ENCODE measurements at places on chromosomes 12 and 14.

GRCh38 chr12:57027805-57028153 lies 11.4 kb upstream of the TAC3 start:
- DNase-seq = no peak

GRCh38 chr14:102187568-102188001 lies 47.9 kb downstream of the WDR20 start:
- no peak for DNase-seq

GRCh38 chr14:95662376-95663186 lies 23.6 kb upstream of the TCL1B start:
- DNase-seq = no peak

DNA sequence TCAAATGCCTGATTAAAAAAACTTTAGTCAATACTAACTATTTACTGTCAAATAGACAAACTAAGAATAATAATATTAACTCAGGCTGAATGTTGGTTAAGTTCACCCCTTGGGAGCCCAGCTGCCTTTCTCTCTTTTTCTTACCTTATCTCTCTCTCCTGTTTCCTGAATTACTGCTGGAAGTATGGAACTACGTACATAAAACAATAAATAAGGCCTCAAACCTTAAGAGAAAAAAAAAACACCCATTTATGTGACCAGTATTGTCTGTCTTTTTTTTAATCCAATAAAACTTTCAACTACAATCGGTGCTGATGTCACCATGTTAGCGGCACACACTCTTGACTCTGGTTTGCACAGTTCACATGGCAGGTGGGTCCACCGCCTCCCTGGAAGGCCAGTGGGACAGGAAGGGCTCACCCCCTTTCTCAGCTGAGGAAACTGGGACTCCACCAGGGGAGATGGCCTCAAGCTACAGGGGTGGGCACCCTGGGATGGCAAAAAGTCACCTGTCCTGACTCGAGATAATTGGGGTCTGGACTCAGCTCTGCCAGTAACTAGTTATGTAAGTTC lies 21.3 kb downstream of the BCL11B start:
- DNase-seq = no peak

DNA sequence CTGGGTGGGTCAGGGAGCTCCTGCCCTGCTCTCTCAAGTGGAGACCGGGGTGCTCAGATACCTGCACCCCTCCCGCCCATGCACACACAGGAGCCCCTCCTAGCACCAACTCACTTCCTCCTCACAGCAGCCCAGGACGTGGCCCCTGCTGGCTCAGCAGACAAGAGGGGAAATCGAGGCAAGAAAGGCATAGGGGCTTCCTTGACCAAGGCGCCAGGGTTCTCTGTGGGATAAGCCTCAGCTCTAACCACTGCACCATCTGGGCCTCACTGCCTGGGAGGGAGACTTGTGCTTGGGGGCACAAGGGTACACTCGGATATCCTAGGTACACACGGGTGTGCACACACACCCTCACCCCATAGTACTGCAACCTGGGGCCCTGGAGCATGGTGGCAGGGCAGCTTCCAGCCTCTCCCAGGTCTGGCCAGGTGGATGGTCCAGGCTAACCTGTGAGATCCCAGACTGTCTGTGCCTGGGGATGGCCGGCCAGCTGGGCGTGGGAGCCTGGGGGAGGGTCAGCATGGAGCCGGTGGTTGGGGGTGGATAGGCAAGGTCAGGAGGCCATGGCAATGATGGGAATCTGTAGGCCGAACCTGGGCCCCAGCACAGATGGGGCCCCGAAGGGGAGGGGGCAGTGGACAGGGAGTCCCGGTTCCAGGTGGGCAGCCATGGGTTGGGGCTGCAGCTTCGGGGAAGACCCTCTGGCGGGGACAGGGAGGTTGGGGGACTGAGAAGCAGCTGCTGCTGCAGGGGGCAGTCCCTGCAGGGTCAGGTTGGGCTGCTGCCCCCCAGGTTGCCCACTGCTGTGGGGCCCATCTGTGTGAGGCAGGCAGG lies 312.4 kb downstream of the TMEM121 start:
- no peak for DNase-seq

- no peak for DNase-seq
Observed at GRCh38 chr12:29226616-29227015, 77.5 kb downstream of the FAR2 start.

DNA sequence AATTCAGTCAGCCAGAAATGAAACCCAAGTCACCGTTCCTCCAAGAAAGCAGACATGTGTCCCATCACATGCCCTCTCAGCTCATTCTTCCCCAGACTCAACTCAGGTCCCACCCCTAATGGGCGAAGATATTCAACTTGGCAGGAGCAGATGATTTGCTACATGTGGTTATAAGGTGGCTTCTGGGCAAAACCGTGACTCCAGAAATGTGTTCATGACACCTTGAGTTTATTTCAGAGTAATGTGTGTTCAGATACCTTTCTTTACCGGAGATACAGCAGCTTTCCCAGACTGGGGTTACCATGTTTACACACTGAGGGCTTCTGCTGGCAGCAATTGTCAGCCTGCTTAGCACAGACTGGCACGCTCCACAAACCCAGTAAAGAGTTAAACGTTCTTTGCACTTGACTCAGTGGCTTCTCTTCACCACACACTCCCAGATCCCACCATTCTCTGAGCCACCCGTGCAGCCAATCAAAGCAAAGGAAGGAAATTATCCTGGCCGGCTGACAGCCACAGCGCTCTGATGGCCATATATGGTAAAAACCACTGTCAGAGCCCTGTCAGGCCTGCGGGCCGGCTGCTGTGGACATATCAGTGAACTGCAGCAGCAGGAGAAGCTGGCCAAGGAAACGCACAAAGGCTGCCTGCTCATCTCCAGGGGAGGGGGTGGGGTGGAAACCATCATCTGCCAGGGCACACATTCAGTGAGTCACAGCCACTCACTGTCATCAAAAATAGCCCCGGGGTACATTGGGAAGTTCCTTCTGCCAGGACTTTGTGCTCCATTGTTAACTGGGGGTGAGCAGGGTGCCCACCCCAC lies 39.9 kb downstream of the CORO1C start:
- DNase-seq = peak; percentile 77

GRCh38 chr12:54558311-54558710 lies 8.9 kb downstream of the PDE1B start:
- DNase-seq = no peak

DNA sequence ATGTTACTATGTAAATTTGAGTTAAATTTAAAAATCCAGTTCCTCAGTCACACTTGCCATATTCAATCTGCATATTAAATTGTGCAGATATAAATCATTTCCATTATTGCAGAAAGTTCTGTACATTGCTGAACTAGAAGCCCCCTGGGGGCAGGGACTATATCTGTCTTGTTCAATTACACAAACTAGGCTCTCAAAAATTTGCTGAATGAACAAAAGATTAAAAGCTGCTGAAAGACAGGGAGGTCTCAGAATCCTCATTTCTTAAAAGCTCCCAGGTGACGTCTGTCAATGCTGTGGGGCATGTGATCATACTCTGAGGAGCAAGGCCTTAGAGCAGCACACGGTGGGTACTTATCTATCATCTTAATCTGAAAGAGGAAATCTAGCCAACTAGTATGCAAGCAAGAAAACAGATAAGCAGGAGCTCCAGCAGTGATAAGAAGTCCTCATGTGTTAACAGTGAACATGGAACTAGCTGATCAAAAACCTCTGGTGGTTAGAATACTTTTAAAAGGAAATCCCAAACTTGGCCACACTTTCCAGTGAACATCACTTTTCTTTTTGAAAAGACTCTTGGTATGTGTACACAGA lies 60.5 kb downstream of the APPL2 start:
- DNase-seq = no peak

GRCh38 chr12:90020881-90021280 lies 312.2 kb upstream of the ATP2B1 start:
- no peak for DNase-seq

DNA sequence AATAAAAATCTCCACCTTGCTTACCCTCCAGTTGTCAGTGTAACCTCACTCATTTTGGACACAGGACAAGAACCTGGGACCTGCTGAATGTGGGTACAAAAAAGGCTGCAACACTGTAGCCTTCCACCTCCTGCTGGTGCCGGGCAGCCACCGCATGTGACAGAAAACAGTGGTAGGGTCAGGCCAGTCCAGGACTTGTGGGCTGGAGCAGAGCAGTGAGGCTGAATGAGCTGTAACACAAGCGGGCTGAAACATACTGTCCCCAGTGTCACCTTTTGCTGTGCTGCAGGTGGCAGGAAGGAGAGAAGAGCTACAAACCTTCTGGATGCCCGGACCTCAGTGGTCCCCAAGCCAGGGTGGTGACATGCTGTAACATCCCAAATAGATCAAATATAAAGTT lies 465.4 kb upstream of the FOXG1 start:
- DNase-seq = no peak

- no peak for DNase-seq
Observed at GRCh38 chr12:51210690-51211395, 7.0 kb downstream of the POU6F1 start.

GRCh38 chr12:123532808-123533649 lies 490 bp downstream of the RILPL1 start:
- DNase-seq = no peak

DNA sequence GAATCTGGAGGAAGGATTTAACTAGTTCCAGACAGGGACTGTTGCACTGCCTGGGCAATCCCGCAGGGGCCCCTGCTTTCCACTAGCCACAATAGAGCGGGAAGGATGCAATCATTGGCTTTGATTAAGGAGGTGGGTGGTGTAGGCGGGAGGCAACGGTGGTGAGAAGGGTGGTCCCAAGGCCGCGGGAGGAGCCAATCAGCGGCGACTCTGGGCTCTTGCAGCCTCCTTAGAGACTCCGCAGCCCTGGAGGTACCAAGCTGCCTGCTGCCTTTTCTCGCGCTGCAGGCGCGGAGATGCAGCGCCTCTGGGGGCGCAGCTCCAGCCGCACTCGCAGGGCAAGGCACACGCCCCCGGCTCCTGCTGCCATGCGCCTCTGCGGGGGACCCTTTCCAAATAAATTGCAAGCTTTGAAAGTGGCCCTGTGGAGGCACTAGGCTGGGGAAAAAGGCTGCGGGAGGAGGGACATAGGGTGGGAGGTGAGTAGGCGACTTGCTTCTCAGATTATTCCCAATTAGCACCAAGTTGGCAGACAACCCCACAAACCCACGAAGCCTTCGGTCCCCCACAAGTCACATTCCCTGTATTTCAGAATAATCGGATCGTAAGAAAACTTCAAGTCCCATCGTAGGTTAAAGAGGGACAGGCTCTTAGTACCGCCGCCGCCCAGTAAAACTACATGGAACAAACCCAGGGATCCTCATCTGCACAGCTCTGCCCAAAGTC lies 858 bp upstream of the KCNA1 start:
- no peak for DNase-seq

- no peak for DNase-seq
Observed at GRCh38 chr14:24891987-24892496, 157.9 kb downstream of the STXBP6 start.

- DNase-seq = no peak
Observed at GRCh38 chr14:29037411-29037810, 270.8 kb downstream of the FOXG1 start.

- no peak for DNase-seq
Observed at GRCh38 chr12:52901715-52902541, 2.9 kb downstream of the KRT8 start.

DNA sequence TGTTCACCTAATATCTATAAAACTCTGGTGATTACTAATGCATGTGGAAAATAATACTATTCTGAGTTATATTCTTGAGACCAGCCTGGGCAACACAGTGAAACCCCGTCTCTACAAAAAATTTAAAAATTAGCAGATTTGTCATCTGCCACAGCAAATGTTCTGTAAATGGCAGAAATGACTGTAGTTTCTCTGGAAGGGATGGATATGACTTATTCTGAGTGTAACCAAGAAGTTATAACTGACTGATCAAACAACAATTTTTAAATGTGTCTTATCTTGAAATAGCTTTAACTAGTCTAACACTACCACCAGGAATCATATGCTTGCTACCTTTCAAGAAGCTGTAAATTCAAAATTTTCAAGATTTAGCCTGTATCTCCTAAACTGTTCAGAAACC lies 88.7 kb downstream of the PLBD1 start:
- DNase-seq = no peak

DNA sequence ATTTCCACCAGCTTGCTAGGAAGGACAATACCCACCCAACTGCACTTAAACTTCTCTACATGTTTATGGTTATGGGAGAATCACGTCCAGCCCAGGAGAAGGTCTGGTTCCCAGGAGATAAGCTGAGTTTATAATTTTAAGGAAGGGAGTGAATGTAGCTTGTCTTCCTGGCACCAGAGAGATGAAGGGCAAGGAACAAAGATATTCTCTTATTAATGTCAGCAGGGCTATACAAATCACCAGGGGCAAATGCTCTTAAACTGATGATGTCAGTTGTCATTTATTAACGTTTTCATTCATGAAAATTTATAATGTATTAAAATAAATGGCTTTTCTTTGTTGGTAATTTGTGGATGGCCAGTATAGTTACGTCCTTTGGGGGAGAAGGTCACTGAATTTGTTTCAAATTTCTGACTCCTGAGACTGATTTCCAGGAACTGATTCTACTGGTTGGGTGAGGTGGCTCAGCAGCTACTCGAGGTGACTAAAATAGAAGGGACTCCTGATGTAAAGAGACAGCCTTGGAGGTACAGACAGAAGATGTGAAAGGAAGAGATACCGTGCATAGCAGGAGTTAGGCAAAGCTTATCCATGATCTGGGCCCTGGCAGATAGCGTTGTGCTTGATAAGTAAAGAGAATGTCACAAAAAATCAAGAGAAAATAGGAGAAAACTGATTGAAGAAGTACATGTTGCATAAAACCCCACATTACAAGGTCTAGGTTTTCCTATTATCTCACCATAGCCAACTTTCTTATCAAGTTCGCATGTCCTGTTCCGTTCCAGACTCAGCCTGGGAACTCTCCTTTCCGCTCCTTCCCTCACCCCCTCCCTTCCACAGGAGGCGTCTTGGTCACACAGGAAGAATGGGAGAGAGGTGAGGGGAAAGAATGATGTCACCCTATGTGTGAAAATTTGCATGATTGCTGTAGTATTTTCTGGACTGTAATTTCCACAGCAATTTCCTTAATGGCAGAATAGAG lies 367.1 kb upstream of the FAR2 start:
- DNase-seq = no peak

All from stimulated activated naive CD4-positive, alpha-beta T cell treated with Interleukin-2 at 50 U/mL for 16 hours (primary cell).